ENCODE measurements at places on chromosomes 2 and 18. TPM values are rescaled to one million over a fixed set of nuclear protein-coding genes. Genes with fewer than 3 reads are reported as not detected.

DNA sequence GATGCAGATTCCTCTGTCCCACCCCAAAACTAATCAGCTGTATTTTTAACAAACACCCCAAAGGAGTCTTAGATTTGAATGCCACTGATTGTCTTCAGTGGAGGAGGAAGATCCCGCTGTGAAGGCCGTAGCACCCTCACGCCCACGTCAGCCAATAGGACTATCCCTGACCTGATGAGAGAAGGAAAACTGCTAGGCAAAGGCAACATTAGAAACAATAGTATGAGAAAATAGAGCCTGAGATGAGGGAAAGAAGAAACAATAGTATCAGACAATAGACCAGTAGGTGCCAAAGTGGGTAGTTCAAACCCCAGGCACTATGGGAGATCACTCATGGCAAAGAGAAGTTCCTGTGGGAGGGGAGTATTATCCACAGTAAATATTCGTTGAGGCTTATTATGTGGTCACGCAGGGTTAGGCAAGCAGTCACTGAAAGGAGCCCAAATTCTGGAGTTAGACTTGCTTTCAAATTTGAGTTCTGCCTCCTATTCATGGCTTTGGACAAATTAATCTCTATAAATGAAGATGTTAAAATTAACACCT is 2.8 kb downstream of the PCBP1 start:
- no peak for DNase-seq

DNA sequence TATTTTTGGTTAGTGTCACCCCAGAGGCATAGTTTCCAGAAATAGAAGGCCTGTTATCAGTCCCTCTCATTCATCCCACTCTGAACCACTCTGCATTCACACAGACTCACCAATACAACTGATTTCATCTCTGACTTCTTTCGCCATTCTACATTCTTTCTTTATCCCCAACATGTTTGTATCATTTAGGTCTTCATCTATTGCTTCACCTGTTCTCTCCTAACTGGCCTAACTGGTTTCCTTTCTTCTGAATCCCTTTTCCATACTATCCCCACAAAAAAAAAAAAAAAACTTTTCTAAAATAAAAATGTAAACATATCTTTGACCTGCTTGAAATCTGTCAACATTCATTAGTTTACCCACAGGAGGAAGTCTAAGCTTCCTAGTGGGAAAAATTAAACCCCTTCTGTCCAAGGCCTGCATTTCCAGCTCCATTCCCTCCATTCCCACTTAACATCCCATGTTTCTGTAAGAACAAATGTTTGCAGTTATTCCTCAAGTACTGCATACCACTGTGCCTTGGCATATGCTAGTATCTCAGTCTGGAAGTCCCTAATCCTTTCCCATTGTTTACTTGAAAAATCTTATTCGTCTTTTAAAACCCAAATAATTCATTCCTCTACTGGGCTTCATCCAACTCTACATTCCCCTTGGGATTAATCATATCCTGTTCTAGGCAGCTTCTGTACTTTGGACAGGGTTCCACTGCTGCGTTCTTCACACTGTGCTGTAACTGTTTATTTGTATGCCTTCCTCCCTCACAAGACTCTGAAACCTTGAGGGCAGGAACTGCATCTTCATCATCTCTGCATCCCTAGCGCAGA is 68.5 kb downstream of the FIGN start:
- no peak for DNase-seq

DNA sequence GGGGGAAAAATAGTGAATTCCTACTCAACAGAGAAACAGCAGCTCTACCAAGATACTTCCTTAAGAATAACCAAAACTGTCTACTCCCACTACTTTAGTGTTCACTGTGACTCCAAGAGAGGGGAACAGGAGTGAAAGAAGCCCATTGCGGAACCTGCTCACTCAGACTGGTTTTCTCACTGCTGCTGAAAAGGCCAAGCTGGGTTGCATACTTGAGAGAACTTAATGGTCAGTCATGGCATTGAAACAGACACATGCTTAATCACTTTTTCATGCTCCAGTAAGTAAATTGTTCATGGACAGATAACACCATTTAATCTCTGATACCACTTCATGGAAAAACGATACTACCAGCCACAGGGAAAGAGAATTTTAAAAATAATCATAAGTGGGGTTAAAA is 35.7 kb upstream of the SLC8A1 start:
- DNase-seq: no peak

GRCh38 chr2:128260239-128261138 is 58.2 kb downstream of the HS6ST1 start:
- DNase-seq: peak; percentile 60

Gene IL36RN
- 0.12 TPM for total RNA-seq

Gene NR4A2
- 4.9 TPM for total RNA-seq

Gene SLC19A3
- total RNA-seq: 63.8 TPM

Measured in Calu3 (cell line).